ENCODE measurements at places on chromosomes 11 and 22.

DNA sequence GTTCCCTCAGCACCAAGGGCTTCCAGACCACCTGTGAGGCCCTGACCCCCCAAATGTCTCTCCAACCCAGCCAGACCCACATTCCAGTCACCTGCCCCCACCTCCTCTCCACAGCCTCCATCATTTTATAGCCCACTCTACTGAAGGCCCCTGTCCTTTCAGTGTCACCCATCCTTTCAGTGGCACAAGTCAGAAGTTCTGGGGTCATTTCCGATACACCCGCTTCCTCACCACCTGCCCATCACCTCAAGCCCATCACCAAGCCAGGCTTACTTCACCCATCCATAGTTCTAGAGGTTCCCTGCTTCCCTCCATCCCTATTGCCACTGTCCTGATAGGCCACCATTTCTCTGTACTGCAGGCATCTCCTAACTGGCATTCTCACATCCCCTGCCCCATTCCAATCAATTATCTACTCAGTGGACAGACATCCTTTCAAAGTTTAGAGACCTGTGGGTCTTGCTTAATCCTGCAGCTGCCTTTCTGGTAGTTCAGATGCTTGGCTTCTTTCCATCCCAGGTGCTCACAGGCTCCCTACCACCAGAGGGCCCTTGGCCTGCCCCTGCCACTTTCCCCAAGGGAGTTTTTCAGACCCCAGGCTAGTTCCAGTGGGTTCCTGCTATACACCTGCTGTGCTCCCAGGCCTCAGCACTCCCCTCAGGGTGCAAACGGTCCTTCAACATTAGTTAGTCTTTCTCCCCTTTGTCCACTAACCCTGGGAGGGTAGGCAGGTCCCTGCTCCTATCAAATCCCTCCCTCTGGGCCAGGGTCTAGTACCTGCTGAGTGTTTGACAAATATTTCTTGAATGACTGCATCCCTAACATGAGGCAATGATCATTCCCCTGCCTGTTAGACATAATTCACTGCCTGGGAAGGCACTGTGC lies 7.6 kb downstream of the KCNQ1OT1 start:
- peaks cover 4% of the 10 kb centered on the region for H3K4me1 ChIP-seq
- no peak overlapping the region for H3K4me3 ChIP-seq
- no peak overlapping the region for H3K27ac ChIP-seq
- DNase-seq, result no peak
- no peaks in the 10 kb centered on the region for H3K36me3 ChIP-seq

GRCh38 chr11:106418791-106419190 lies 341.3 kb downstream of the AASDHPPT start:
- no peaks in the 10 kb centered on the region for H3K27me3 ChIP-seq
- no peaks in the 10 kb centered on the region for H3K4me1 ChIP-seq
- H3K27ac ChIP-seq, result no peak overlapping the region
- peaks cover 5% of the 10 kb centered on the region for H3K36me3 ChIP-seq
- no peak overlapping the region for H3K4me3 ChIP-seq

DNA sequence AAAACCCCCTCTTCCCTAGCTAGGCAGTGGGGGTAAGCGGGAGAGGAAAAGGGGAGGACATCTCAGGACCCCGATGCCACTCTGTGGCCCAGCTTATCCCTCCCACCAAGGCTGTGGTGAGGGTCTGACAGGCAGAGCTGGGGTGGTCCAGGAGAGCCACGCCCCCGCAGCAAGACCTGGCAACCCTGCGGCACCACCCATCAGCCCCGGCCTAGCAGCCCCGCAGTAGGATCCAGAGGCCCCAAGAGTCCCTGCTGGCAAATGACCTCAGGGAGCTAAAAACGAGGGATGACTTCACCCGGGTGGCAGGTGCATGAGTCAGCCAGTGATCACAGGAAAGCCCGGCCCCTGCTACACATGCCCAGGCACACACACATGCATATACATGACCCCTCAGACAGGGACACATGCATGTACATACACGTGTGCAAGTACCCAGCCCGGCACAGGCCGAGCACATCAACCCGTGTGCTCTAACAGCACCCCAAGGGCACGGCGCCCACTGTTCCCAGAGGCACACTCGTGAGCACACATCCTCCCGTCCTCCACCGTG lies 32.3 kb downstream of the ARVCF start:
- no peak overlapping the region for H3K4me3 ChIP-seq
- no peaks in the 10 kb centered on the region for H3K4me1 ChIP-seq
- H3K27me3 ChIP-seq, result no peaks in the 10 kb centered on the region

DNA sequence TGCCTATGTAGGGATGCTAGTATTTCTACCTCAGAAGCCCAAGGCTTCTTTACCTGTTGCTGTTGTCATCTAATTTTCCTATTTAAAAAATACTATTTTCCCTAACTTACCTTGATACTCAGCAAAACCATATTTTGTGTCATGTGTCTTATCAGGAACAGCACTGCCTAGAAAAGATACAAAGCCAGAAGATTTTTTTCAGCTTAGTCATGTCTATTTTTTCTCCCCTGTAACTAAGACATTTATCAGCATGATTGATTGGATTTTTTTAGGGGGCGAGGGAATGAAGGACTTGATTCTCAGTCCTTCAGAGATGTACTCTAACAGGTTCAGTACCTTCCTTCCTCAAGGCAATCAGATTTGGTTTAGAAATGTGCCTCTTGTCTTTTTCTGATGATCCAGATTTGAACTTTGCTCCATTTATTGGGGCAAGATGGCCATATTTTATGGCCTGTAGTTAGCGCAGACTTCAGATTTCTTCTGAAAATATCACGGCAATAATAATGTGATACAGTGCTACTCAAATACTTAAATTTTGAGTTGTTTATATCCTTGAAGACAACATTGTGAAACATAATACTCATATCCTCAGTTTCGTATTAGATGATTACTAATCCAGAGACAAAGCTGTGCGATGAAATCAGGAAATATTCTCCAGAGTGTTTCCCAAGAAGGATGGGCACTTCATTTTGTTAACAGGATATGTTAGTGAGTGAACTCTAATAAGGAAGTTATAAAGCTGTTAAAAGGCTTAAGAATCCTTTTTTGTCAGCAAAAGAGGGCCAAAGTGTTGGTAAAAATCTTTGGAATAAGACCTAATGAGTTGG lies 3.8 kb upstream of the PIK3IP1 start:
- no peak for DNase-seq
- no peaks in the 10 kb centered on the region for H3K36me3 ChIP-seq
- H3K27ac ChIP-seq, result no peak overlapping the region
- peak overlapping the region; percentile 11 for H3K4me3 ChIP-seq
- no peaks in the 10 kb centered on the region for H3K27me3 ChIP-seq
- H3K4me1 ChIP-seq, result peaks cover 30% of the 10 kb centered on the region

DNA sequence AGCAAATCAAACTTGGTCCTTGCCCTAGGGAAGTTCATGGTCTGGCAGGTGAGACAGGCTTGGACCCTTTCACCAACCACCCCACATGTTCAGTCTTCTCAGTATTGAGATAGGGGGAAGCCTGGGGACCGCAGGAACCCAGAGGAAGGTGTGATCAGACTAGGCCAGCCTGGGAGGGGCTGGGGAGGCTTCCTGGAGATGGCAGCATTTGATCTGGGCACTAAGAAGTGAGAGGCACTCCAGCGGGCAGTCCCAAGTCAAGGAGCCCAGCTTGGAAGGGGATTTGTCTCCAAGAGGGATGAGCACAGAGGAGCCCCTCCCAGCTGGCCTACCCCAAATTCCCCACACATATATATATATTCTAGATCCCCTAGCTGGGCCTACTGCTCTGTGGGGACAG lies 5.4 kb downstream of the LRRC32 start:
- peaks cover 26% of the 10 kb centered on the region for H3K4me1 ChIP-seq
- no peaks in the 10 kb centered on the region for H3K36me3 ChIP-seq
- no peak for DNase-seq
- H3K27ac ChIP-seq, result peak overlapping the region; percentile 79
- peaks cover 18% of the 10 kb centered on the region for H3K27me3 ChIP-seq

- no peak overlapping the region for H3K27ac ChIP-seq
- no peak overlapping the region for H3K4me3 ChIP-seq
- H3K4me1 ChIP-seq, result no peaks in the 10 kb centered on the region
- DNase-seq, result peak; percentile 54
- H3K36me3 ChIP-seq, result no peaks in the 10 kb centered on the region
Observed at GRCh38 chr11:71204294-71204693, 48.1 kb downstream of the SHANK2 start.

- H3K4me3 ChIP-seq, result no peak overlapping the region
- H3K27me3 ChIP-seq, result no peaks in the 10 kb centered on the region
- H3K27ac ChIP-seq, result no peak overlapping the region
- no peaks in the 10 kb centered on the region for H3K36me3 ChIP-seq
Observed at GRCh38 chr22:42328130-42328783, 57.8 kb upstream of the TCF20 start.

- no peaks in the 10 kb centered on the region for H3K27me3 ChIP-seq
- no peaks in the 10 kb centered on the region for H3K36me3 ChIP-seq
- H3K4me1 ChIP-seq, result no peaks in the 10 kb centered on the region
- no peak overlapping the region for H3K27ac ChIP-seq
- DNase-seq, result no peak
- no peak overlapping the region for H3K4me3 ChIP-seq
Observed at GRCh38 chr11:109432105-109432504, 10.1 kb downstream of the C11orf87 start.

- no peaks in the 10 kb centered on the region for H3K27me3 ChIP-seq
- no peak overlapping the region for H3K27ac ChIP-seq
- no peak for DNase-seq
- no peaks in the 10 kb centered on the region for H3K4me1 ChIP-seq
- no peaks in the 10 kb centered on the region for H3K36me3 ChIP-seq
Observed at GRCh38 chr22:30028731-30029130, 51.5 kb upstream of the HORMAD2 start.

- no peaks in the 10 kb centered on the region for H3K36me3 ChIP-seq
- no peak for DNase-seq
- H3K27ac ChIP-seq, result no peak overlapping the region
- peaks cover 16% of the 10 kb centered on the region for H3K4me1 ChIP-seq
Observed at GRCh38 chr11:34647131-34647530, 26.2 kb downstream of the EHF start.

DNA sequence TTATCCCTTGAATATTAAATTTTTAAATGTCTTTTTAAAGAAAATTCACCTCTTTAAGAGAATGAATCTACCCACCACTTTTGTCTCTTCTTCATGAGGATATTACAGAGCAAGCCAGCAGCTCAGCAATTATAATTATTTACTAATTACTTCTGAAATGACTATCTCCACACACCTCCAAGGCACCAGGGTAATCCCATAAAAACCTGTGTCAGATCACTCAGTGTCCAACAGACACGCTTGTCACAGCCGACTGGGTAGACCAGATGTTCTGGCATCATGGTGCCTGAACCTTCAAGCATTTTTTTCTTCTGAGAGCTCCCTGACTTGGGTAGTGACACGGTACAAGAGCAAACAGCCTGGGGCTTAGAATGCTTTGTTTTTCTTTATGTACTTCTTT lies 61.4 kb downstream of the EFCAB6 start:
- no peak overlapping the region for H3K4me3 ChIP-seq
- peaks cover 27% of the 10 kb centered on the region for H3K27me3 ChIP-seq
- H3K27ac ChIP-seq, result no peak overlapping the region
- no peaks in the 10 kb centered on the region for H3K36me3 ChIP-seq
- no peaks in the 10 kb centered on the region for H3K4me1 ChIP-seq
- DNase-seq, result no peak

- H3K4me3 ChIP-seq, result no peak overlapping the region
- no peaks in the 10 kb centered on the region for H3K4me1 ChIP-seq
- H3K27ac ChIP-seq, result no peak overlapping the region
- no peaks in the 10 kb centered on the region for H3K27me3 ChIP-seq
Observed at GRCh38 chr11:7657306-7658025, 15.8 kb downstream of the CYB5R2 start.

DNA sequence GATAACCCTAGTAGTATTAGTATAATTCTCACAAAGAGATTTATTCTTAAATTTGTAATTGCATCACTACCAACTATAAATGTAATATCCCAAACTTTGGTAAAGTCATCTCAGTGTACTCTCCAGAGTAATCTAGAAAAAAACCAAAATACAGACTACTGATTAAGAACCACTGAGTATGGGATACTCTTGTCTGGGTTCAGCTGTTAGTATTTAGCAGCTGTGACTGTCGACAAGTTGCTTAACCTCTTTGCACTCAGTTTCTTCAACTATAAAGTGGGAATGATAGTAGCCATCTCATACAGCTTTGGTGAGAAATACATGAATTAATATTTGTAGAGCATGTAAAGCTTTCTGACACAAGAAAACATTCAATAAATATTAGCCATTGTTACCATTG lies 35.3 kb downstream of the C11orf65 start:
- H3K36me3 ChIP-seq, result peaks cover 4% of the 10 kb centered on the region
- no peak for DNase-seq
- no peaks in the 10 kb centered on the region for H3K4me1 ChIP-seq
- H3K27me3 ChIP-seq, result peaks cover 16% of the 10 kb centered on the region
- H3K4me3 ChIP-seq, result no peak overlapping the region
- H3K27ac ChIP-seq, result no peak overlapping the region
